GM12891 (cell line): ENCODE measurements at places on chromosomes 7 and 10.
A peak's percentile ranks its signal among the peaks of the same experiment; 100 is the strongest.

GRCh38 chr10:56470701-56471100 is 109.6 kb upstream of the ZWINT start:
- no peak for DNase-seq

- DNase-seq: no peak
Observed at GRCh38 chr7:29300649-29301048, 106.1 kb downstream of the CHN2 start.

- DNase-seq: no peak
Observed at GRCh38 chr7:152073352-152073751, 47.9 kb downstream of the GALNT11 start.

DNA sequence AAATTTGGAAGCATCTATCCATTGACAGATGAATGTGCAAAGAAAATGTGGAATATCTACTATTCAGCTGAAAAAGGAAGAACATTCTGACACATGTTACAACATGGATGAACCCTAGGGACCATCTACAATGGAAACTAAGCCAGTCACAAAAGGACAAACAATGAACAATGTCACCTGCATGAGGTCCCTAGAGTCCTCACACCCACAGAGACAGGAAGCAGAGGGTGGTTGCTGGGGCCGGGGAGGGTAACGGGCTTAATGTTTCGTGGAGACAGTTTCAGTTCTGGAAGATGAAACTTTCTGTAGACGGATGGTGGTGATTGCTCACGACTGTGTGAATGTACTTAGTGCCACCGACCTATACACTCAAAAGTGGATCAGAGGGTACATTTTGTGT is 282.9 kb downstream of the ADARB2 start:
- peak; percentile 63 for DNase-seq

DNA sequence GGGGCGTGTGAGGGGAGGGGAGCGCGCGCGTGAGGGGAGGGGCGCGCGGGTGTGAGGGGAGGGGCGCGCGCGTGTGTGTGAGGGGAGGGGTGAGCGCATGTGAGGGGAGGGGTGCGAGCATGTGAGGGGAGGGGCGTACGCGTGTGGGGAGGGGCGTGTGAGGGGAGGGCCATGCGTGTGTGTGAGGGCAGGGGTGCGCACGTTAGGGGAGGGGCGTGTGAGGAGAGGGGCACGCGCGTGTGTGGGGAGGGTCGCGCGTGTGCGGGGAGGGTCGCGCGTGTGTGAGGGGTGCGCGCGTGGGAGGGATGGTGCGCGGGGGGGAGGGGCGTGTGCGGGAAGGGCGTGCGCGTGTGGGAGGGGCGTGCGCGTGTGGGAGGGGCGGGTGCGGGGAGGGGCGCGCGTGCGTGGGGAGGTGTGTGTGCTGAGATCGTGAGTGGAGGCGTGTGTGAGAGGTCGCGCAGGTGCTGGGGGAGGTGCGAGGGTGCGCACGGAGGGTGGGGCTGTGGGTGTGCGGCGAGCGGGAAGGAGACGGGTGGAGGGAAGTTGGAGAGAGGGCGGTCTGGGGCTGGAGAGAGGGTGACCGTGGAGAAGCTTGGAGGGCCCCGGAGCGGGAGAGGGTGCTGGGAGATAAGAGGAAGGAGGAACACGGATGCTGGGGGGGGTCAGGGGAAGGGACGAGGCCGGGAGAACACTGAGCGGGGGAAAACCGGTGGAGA is 19.7 kb downstream of the MXI1 start:
- peak; percentile 58 for DNase-seq

- DNase-seq: no peak
Observed at GRCh38 chr7:25424855-25425254, 196.6 kb upstream of the NPVF start.

- no peak for DNase-seq
Observed at GRCh38 chr7:99499371-99499720, 735 bp downstream of the ZNF394 start.

DNA sequence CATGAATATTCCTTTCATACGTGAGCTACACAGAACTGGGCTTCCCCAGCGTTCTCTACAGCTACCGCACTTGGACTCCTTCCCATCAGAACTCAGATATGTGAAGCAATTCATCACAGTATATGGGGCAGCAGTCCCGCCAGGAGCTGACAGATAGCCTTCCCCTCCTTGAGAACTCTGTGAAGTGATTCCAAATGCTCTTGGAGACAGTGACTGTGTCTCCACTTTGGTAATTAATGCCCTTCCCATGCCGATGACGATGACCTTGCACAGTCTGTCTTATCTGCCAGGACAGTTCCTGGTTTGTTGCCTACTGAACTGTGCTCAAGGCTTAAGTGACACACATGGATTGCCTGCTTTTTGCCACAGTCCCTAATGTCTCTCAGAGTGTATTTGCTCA is 75.0 kb upstream of the AFAP1L2 start:
- DNase-seq: no peak

- DNase-seq: no peak
Observed at GRCh38 chr7:102024769-102025391, 207.5 kb downstream of the CUX1 start.

DNA sequence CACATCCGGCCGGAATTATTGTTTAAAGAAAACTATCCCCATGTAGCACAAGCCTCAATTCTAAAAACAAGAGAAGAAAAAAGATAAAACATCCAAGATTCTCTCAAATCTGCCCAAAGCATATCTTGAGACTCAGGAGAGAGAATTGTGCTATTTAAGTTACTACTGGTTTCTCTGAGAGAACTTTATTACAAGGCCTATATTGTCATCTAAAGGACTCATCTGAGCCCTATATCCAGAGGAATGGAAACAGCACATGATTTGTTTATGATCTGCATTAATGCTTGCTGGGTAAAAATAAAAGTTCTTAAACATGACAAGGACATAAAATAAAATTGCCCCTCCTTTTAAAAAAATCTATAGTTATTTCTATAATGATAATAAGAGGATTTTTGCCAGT is 25.0 kb downstream of the LRRN3 start:
- DNase-seq: no peak

GRCh38 chr7:130490888-130491804 is 739 bp upstream of the MEST start:
- no peak for DNase-seq

GRCh38 chr10:68086011-68086410 is 10.9 kb upstream of the HERC4 start:
- DNase-seq: no peak

DNA sequence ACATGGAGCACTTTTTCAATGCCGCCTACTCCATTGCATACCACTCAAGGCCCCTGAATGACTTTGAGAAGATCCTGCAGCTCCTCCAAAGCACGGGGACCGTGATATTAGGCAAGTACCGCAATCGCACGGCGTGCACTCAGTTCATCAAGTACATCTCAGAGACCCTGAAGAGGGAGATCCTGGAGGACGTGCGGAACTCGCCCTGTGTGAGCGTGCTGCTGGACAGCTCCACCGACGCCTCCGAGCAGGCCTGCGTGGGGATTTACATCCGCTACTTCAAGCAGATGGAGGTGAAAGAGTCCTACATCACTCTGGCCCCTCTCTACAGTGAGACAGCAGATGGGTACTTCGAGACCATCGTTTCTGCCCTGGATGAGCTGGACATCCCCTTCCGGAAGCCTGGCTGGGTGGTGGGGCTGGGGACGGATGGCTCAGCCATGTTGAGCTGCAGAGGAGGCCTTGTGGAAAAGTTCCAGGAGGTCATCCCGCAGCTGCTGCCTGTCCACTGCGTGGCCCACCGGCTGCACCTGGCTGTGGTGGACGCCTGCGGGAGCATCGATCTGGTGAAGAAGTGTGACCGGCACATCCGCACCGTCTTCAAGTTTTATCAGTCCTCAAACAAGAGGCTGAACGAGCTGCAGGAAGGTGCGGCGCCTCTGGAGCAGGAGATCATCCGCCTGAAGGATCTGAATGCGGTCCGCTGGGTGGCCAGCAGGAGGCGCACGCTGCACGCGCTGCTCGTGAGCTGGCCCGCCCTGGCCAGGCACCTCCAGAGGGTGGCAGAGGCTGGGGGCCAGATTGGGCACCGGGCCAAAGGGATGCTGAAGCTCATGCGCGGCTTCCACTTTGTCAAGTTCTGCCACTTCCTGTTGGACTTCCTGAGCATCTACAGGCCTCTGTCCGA is 12.7 kb upstream of the ATP6V0E2 start:
- no peak for DNase-seq

GRCh38 chr10:112852306-112852705 is 97.7 kb upstream of the TCF7L2 start:
- no peak for DNase-seq

- no peak for DNase-seq
Observed at GRCh38 chr7:99559175-99559915, 903 bp downstream of the ZNF655 start.

DNA sequence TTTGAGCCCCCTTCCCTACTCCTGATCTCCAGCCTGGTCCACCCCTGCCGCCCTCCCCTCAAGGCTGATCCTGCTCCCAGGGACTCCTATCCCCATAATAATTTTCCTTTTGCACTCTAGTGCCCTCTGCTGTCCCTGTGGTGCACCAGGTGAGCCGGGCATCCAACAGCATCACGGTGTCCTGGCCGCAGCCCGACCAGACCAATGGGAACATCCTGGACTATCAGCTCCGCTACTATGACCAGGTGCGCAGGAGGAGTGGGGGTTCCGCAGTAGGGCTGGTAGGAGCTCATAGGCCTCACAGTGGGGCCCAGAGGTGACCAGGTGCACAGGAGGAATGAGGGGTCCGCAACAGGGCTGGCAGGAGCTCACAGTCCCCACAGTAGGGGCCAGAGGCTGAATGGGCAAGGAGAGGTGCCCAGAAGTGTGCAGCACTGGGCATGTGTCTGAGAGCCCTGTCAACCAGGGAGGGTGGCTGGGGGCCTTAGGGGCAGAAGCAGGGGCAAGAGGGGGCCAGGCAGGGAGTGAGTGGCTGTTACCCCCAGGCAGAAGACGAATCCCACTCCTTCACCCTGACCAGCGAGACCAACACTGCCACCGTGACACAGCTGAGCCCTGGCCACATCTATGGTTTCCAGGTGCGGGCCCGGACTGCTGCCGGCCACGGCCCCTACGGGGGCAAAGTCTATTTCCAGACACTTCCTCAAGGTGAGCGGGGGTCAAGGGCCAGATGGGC is 11.7 kb downstream of the EPHB6 start:
- DNase-seq: no peak

DNA sequence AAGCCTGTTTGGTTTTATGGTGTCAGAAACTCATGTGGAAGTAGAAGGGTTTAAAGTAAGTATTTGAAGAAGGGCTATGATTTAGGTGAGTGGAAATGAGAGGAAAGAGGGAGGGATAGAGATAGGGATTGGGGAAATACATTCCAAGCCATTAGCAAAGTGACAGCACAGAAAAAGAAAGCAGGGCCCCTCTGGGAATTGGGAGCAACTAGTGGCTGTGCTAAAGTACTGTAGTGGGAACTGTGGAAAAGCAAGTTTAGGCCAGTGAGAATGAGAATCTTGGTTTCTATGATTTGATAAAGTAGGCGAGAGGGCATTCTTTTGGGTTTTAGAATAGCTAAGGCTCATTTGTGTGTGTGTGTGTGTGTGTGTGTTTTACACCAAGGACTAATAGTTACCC is 5.0 kb downstream of the PRKG1 start:
- no peak for DNase-seq

GRCh38 chr7:115782696-115783490 is 247.7 kb downstream of the TFEC start:
- DNase-seq: no peak

GRCh38 chr7:138032770-138033169 is 30.9 kb upstream of the CREB3L2 start:
- no peak for DNase-seq

DNA sequence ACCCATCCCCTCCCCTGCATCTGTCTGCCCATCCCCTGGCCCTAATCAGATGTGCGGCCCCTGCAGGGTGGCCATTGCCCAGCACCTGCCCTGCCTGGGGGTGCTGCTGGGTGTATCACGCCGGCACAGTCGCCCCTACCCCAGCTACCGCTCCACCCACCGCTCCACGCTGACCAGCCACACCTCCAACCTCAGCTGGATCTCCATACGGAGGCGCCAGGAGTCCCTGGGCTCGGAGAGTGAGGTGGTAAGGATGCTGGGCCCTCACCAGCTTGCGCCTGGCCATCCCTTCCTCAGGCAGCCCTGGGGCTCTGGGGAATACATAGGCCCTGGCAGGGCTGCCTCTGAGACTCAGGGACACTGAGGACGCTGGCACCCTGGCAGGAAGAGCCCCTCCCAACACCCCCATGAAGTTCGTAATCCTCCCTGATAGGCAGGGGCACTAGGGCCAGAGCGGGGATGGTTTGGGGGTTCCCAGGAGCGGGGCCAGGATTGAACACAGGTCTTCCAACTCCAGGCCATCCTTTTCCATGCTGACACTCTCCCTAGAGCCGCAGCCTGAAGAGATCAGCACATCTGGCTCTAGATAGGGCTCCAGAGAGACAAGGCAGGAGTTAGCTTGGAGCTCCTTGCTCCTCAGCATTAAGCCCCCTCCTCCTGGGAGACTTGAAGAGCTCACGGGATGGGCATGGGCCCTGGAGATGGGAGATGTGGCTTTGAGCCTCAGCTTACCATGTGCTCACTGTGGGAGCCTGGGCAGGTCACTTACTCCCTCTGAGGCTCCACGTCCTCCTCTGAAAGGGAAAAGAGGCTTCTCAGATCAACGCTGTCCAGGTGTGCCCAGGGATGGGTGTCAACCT is 5.9 kb upstream of the LDB3 start:
- DNase-seq: no peak

- DNase-seq: no peak
Observed at GRCh38 chr7:40810274-40810673, 675.5 kb downstream of the SUGCT start.

GRCh38 chr7:117157241-117158209 is 165.3 kb downstream of the WNT2 start:
- no peak for DNase-seq

GRCh38 chr10:130361351-130362105 is 225.3 kb downstream of the GLRX3 start:
- DNase-seq: no peak

DNA sequence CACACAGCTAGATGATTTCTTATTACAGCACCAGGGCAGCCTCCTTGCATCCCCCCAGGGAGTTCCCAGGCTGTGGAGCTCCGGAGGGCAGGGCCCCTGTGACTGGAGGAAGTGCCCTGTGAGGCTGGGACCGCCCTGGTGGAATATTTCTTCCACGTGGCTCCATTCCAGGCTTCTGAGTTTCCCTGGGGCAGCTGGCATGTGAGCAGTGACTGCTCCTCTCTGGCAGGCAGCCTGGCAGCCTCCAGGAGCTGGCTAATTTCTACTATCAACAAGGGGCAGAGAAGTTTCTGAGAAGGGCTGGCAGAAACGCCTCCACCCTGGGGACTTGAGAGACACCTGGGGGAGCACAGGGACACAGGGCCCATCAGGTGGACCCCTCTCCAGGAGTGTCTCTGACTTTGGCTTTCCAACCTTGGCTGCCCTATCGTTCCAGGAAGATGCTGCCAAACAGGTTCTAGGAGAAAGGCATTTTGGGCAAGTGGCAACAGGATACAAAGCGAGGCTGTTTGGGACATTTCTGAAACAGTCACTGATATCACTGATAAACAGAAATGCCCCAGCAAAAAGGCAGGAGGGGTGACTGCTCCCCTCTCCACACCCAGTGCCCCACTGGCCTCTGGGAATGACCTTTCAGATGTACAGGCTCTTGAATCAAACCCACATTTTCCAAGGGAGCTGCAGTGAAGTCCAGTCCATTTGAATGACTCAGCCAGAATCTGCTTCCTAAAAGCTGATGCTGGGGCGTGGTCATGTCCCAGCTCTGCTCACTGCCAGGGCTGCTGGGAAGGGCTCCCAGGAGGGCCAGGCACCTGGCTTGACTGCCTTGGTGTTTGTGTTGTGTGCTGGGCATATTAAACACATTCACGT is 16.1 kb downstream of the MYOF start:
- DNase-seq: no peak
